ENCODE measurements at places on chromosomes 11 and 22. TPM values are rescaled to one million over a fixed set of nuclear protein-coding genes. Genes with fewer than 3 reads are reported as not detected.

GRCh38 chr11:44316659-44317240, 6.8 kb upstream of the ALX4 start:
- DNase-seq: no peak

Gene OR51E2
- 0.53 TPM for polyA plus RNA-seq

Gene TMEM45B
- polyA plus RNA-seq: 23.2 TPM

DNA sequence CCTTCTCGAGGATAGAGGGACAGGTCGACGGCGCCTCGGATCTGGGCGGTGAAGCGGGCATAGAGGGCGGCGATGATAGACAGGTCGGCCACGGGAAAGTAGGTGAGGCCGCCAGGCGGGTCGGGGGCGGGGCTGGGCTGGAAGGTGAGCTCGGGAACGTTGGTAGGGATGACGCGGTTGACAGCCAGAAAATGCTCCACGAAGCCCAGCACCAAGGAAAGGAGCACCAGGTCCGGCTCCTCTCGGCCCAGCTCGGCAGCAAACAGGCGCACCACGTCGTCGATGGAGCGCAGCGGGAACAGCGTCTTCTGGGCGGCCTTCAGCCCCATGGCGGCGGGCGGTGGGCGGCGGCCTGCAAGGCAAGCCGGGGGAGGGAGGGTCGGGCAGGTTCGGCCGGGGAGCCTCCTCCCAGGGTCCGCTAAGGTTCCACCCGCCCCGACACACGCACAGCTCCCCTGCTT, 540 bp downstream of the MEN1 start:
- no peak for DNase-seq

DNA sequence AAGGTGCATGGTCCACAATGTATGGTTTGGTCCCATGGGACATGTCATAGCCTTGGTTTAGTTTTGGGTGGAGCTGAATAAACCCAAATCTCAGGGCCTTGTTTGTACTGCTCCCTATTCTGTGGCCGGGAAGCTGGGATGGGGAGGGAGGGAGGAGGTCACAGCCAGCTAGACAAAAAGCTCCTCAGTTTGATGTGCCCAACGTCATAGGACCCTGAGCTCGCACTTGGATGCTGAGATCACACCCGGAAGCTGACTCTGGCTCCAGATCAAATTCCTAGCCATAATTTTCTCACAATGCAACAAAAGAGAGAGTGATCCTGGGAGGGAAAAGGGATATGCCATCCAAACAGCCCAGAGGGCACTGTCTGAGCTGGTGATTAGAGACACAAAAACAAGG, 1.5 kb downstream of the HSPB2 start:
- DNase-seq: no peak

GRCh38 chr11:69705901-69706787, 2.3 kb upstream of the FGF19 start:
- DNase-seq: no peak

- DNase-seq: no peak
Observed at GRCh38 chr22:25497181-25497641, 67.3 kb upstream of the GRK3 start.

Gene RAC2
- polyA plus RNA-seq: 5.9 TPM

GRCh38 chr22:48926643-48927042, 901.0 kb downstream of the BRD1 start:
- DNase-seq: no peak

GRCh38 chr11:106608677-106609076, 409.6 kb downstream of the GUCY1A2 start:
- DNase-seq: no peak

Gene MMP13
- polyA plus RNA-seq: not detected

DNA sequence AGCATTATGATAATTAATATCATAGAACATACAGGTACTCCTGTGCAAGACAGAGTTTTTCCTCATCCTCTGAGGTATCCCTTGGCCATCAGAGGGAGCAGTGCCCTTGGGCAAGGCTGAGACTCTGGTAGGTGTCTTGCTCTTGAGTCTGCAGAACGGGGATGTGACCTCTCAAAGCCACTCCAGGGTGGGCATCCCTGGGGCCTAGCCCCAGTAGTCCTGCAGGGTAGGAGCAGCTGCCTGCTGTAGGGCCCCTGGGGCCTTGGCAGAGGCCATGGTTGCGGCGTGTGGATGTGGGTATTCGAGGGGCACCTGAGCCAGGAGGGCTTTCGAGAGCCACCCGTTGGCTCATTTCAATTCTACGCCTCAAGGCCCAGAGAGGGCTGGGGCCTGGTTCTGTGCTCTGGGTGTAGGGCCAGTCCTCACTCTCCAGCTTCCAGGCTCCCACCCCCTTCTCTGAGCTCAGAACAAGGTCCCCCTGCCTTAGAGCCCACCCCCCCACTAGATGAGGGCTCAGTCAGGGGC, 7.7 kb upstream of the OMP start:
- no peak for DNase-seq

- no peak for DNase-seq
Observed at GRCh38 chr11:115699733-115700132, 195.5 kb upstream of the CADM1 start.

- DNase-seq: no peak
Observed at GRCh38 chr11:43504316-43504950, 145.7 kb downstream of the TTC17 start.

Gene C11orf65
- polyA plus RNA-seq: 3.1 TPM

DNA sequence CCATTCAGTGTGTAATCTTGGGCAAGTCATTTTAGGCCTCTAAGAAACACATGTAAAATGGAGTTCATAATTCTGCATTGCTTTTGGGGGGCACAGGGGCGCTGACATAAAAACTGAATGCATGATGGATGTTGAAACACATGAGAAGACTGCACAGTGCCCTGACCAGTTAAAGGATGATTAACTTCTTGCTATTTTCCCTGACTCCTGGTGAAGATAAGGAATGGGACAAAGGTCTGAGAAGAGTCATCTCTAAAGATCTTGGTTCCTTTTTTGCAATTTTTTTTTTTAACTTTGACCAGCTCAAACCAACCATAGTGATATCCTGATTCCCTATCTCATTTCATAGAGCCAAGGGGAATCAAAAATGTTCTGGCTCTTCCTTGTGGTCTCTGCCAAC, 134.9 kb upstream of the TENM4 start:
- DNase-seq: no peak

Gene MS4A12
- polyA plus RNA-seq: not detected

Gene C11orf87
- 0.19 TPM for polyA plus RNA-seq

DNA sequence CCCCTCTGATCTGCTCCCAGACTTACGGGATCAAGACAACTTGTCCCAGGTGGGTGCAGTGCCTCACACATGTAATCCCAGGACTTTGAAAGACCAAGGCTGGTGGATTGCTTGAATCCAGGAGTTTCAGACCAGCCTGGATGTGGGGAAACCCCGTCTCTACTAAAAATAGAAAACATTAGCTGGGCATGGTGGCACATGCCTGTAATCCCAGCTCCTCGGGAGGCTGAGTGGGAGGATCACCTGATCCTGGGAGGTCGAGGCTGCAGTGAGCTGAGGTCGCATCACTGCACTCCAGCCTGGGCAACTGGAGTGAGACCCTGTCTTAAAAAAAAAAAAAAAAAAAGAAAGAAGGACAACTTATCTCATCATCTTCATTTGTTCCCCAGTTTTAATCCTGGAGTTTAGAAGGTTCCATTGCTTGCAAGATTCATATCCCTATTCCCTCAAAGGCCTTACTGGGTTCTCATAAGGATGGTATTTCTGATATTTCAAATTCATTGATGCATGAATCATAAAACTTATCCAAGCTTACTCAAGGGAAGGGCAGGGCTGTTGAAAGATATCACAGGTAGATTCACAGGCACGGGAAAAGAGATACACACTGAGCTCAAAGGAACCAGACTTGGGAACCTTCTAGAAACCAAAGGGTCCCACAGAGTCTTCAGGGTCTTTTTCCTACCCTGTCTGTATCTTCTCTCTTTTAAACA, 14.6 kb downstream of the ENDOD1 start:
- no peak for DNase-seq

Gene NAALAD2
- 19.5 TPM for polyA plus RNA-seq

Gene APOA1
- 134 TPM for polyA plus RNA-seq

- no peak for DNase-seq
Observed at GRCh38 chr11:1564535-1565172, 7.4 kb downstream of the DUSP8 start.

Gene GLB1L3
- 1.0 TPM for polyA plus RNA-seq

DNA sequence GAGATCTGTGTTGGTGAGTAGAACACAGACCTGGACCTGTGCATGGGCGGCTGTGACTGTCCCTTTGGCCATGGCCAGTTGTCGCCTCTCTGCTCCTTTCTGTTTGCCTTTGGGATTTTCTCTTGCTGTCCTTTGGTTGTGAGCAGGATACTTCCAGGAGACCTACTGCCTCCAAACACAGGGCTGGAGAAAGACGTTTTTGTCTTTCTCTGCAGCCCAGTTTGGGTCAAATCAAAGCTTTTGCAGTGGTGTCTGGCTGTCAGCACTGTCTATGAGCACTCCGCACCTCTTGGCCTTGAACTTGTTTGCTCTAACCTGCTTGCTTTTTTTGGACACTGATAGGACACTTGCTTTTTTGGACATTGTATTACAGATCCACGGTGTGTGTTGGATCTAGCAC, 108.9 kb upstream of the SORL1-AS1 start:
- DNase-seq: no peak

Gene CARD18
- not detected for polyA plus RNA-seq

Gene SOX10
- polyA plus RNA-seq: 0.46 TPM

GRCh38 chr11:113628912-113629311, 77.2 kb downstream of the TMPRSS5 start:
- DNase-seq: no peak

- no peak for DNase-seq
Observed at GRCh38 chr11:77244277-77245027, 57.0 kb downstream of the GDPD4 start.

DNA sequence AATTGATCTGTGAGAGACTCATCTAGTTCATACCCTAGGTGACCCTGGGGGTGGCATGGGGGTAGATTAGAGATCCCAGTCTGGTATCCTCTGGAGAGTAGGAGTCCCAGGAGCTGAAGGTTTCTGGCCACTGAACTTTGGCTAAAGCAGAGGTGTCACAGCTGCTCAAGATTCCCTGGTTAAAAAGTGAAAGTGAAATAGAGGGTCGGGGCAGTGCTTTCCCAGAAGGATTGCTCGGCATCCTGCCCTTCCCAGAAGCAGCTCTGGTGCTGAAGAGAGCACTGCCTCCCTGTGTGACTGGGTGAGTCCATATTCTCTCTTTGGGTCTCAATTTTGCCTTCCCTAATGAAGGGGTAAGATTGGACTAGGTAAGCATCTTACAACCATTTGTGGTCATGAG, 653 bp downstream of the IL18BP start:
- DNase-seq: no peak

Gene KIAA1671
- polyA plus RNA-seq: 24.1 TPM

Gene OR51M1
- not detected for polyA plus RNA-seq

GRCh38 chr11:103959279-103959942, 77.0 kb upstream of the DDI1 start:
- DNase-seq: no peak

- no peak for DNase-seq
Observed at GRCh38 chr11:117468888-117469287, 141.2 kb downstream of the CEP164 start.

Gene OR8A1
- 0.03 TPM for polyA plus RNA-seq

DNA sequence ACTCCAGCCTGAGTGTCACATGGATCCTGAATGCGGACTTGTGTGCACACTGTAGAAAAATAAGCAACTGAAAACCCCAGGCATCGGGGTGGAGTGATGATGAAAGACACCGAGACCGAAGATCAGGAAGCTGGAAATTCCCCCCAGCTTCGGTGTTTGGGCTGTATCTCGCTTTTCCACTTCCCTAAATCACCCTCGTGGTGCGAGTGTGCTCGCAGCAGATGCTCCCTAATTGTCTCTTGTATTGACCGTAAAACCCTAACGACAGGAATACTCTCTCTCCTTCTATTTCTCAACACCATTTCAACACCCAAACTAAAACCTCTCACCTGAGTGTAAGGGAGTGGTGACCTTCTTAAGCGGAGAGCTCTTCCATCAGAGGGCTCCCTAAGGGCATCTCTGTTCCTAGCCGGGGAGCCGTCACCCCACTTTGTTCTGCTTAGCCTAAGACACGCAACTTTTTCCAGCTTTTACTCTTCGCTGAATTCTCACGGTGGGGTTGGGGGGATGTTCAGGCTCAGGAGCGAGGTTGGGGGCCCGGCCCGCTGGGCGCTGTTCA, 635 bp upstream of the GRK3 start:
- no peak for DNase-seq

- no peak for DNase-seq
Observed at GRCh38 chr22:46576556-46577367, 39.3 kb upstream of the CELSR1 start.

Gene SHANK2
- polyA plus RNA-seq: 25.9 TPM

GRCh38 chr11:69667619-69668604, 7.2 kb downstream of the LTO1 start:
- DNase-seq: no peak

Gene MAJIN
- polyA plus RNA-seq: 0.57 TPM

DNA sequence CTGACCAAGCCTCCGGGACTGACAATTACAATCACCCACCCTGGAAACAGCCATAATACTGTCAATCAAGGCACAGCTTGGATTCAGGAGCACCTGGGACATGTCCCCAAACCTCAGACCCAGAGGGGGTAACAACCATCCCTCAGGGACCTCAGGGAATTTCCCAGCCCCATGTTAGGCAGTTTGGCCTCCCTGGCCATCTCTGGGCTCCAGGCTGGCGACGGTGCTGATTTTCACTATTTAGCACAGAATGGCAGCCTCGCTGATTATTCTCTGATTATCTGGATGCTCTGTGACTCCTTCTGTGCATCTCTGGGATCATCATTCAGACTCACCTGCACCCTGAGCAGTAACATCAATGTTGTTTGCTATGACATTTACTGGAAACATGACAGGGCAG, 45.8 kb upstream of the VPREB1 start:
- no peak for DNase-seq

- no peak for DNase-seq
Observed at GRCh38 chr11:64864473-64865285, 13.7 kb downstream of the EHD1 start.

DNA sequence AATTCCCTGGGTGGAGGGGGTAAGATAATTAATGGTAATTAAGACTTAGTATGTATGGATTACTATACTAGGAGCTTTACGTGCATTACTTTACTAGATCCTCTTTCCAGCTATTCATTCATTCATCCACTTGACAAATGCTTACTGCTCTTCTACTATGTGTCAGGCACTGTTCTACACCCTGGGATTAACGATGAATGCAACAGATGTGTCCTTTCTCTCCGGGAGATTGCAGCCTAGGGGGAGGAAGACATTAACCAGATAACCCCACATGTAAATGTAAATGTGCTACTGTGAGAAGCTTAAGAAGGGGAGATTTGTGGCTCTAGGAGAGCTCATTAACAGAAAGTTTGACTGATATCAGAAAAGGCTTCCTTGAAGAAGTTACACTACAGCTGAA, 1.7 kb downstream of the ANKK1 start:
- no peak for DNase-seq

GRCh38 chr11:77316733-77317342, 15.4 kb upstream of the GDPD4 start:
- DNase-seq: no peak

Gene DDT
- polyA plus RNA-seq: 62.1 TPM

Data from right renal cortex interstitium (tissue), 3 donors.